T-helper 2 cell (primary cell): ENCODE measurements at places on chromosomes 4 and X.

- no peak for DNase-seq
Observed at GRCh38 chrX:148567229-148567628, 66.8 kb downstream of the AFF2 start.

DNA sequence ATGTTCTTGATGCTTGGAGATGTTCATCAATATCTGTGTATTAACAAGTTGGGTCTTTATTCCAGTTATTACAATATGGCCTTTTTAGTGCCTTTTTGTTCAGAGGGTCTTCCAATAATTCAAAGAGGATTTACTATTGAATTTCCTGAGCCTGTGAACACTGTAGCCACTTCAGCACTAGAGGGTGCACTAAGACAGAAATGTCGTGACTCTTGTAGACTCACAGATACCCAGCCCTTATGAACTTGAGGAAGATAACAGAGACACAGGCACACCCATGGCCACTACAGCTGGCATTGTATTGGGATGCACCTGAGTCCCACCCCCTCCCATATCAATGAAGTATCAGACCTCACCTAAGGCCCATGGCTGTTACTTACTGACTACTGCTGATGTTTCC is 54.4 kb upstream of the ACTRT1 start:
- no peak for DNase-seq

GRCh38 chrX:10506781-10507180 is 113.6 kb downstream of the MID1 start:
- no peak for DNase-seq

- no peak for DNase-seq
Observed at GRCh38 chr4:83261307-83261706, 23.3 kb downstream of the COQ2 start.

DNA sequence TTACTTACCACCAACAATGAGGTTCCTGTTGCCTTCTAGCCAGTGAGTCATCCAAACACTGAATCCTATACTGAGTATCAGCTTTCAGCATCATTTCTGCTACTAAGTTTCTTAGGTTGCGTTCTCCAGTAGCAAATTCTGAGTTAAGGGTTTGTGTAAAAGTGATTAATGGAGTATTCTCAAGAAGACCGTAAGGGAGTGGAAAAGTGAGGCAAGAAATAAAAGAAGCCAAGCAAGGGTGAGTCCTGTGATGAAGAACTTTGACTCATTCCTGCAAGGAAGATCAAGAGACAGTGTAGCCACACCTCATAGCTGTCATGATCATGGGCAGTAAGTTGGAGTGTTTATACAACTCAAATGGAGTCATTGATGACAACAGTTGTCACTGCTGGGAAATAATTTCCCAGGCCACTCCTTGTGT is 446.2 kb downstream of the RAPGEF2 start:
- no peak for DNase-seq

GRCh38 chrX:140432346-140433175 is 72.3 kb downstream of the SOX3 start:
- no peak for DNase-seq

DNA sequence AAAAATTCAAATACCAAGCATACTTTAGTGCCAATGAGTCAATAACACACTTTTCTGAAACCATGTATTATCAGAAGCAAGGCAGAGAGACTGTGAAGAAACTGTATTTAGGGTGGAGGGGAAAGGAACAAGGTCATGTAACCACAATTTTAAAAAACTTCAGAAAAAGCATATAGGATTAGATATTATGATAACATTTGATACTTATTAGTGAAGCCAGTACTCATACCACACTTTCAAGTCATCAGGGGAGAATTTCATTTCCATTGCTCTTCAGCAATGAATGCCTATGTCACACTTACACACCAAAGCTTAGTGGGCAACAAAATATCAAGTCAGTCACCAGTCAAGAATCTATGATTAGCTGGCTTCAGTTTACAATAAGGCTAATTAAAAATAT is 602.2 kb downstream of the IL15 start:
- no peak for DNase-seq

- no peak for DNase-seq
Observed at GRCh38 chr4:146095860-146096259, 79.7 kb upstream of the LSM6 start.

GRCh38 chr4:148431401-148431800 is 10.8 kb downstream of the NR3C2 start:
- DNase-seq, result no peak

GRCh38 chr4:48290146-48290772 is 20.6 kb upstream of the TEC start:
- no peak for DNase-seq

- no peak for DNase-seq
Observed at GRCh38 chr4:139988863-139989765, 164.9 kb downstream of the MAML3 start.

DNA sequence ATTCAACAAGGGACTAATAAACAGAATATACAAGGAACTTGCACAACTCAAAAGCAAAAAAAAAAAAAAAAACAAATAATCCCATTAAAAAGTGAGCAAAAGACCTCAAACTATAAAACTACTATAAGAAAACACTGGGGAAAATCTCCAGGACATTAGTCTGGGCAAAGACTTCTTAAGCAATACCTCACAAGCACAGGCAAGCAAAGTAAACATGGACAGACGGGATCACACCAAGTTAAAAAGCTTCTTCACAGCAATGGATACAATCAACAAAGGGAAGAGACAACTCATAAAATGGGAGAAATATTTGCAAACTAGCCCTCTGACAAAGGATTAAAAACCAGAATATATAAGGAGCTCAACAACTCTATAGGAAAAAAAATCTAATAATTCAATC is 17.1 kb upstream of the BMP15 start:
- no peak for DNase-seq

GRCh38 chr4:169723207-169723965 is 34.4 kb downstream of the HPF1 start:
- DNase-seq, result peak; percentile 45

DNA sequence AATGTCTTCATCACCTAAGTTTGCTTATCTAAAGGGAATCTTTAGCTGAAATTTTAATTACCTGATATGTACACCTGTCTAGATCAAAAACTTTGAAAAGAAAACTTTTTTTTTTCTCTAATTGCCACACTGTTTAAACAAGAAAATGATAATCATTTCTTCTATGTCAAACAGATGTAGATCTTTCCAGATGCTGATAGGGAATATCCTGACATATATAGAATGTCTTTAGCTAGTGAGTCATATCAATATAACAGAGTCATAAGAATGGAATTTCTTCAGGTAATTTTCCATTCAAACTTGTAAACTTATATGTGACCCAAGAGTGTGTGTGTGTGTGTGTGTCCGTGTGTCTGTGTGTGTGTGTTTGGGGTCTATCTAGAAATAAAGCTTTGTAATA is 271.9 kb downstream of the GPM6A start:
- DNase-seq, result no peak

DNA sequence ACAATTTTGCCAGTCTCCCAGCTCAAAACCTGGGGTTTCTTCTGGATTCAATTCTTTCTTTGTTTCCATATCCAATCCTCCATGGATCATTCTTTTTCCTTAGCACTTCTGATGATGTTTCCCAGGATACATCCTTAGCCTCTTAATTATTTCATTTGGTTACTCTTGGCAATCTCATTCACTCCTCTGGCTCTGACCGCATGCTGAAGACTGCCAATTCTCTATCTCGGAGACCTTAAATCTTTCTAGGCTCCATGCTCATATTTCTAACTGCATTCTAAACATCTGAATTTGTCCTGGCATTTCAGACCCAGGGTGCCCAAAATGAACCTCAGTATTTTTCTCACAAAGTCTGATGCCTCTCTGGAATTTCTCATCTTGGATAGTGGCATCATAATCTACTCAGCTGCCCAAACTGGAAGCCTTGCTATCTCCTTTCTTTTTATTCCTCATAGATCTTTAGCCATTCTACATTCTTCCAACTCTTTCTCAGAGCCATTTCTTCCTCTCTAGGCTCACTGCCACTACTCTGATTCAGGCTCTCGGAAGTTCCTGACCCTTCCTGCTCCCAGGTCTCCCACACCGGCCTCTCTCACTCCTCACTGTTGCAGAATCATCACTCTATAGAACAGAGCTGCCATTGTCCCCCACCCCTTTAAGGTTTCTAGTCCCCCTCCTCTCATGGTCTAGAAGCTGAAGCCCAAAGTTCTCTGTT is 290.2 kb downstream of the CAMK2D start:
- DNase-seq, result no peak

- no peak for DNase-seq
Observed at GRCh38 chr4:57023104-57023503, 44.4 kb downstream of the POLR2B start.

DNA sequence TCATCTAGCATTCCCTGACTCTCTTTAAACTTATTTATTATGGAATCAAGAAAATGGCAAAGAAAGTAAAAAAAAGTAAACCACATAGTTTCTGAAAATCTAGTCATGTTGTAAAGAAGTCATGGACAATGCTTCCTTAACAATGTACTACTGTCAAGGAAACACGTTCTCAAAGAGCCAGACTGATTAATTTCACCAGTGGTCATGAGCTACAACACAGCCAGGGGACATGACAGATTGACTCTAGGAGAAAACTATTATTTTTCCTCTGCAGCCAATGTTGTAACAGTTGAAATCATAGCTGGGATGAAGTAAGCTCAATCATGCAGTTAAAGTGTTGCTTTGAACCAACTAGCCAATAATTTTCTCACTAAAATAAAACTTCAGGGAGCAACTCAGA is 109.2 kb downstream of the MAPK10 start:
- no peak for DNase-seq

GRCh38 chr4:83267121-83267829 is 17.3 kb downstream of the COQ2 start:
- DNase-seq, result no peak

- DNase-seq, result no peak
Observed at GRCh38 chrX:143363419-143363818, 153.9 kb downstream of the SPANXN3 start.

DNA sequence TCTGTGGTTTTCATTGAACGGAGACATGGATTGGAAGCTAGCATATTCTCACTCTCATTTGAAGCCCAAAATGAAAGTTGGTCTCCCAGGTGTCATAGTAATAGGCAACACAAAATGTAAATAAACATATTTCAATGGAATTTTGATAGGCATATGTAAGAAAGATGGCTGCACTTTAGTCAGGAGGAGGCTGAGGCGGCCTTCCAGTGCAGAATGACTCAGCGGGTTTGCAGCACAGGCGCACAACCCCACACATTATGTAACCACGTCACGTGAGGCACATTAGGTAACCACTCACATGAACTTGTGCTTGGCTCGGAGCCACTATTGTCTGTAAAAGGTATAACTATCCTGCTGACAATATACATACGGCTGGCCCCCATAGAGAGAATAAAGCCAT is 381.7 kb downstream of the GPAT3 start:
- DNase-seq, result peak; percentile 3

- DNase-seq, result no peak
Observed at GRCh38 chr4:174012135-174012885, 271.2 kb downstream of the FBXO8 start.

DNA sequence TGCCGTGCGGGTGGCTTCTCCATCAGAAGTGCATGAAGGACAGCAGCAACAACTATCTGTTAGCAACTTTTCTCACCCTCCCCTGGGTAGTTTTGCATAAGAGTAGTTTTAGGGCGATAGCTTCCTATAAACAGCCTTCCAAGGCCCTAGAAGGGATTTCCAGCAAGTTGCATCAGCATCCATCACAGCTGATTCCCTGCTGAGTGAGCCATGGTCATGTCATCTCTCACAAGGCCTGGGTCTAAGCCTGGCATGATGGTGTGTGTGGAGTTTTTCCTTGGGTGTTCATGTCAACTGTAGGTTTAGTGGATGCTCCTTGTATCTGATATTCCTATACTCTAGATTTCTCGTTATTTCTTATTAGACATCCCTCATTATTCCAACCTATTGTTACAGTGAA is 2324.7 kb upstream of the AGA start:
- no peak for DNase-seq

DNA sequence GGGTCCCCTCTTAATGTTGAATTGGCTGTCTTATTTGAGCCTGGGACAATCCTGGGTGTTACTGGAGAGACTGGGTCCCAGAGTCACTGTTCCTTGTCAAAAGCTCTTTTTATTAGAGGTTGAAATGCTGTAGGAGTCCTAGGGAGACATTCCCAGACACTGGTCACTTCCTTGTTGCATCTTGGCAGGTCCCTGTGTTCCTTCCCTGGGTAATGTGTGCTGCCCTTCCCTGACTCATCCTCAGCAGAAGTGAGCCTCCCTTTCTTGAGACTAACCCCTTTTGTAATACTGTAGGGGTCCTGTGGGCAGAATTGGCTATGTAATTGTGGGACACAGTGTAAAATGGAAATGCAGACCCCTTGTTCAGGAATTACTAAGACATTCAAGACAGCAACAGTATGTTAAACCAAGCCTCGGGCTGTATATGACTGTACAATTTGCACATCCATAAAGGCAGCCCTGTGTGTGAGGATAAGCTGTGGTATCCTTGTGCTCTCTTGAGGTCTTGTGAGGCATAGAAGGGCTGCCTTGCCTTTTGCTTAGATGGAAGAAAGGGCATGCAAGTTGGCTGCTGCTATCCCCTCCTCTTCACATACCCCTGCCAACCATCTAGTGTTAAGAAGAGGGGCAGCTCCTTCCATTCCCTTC is 53.5 kb downstream of the DCLK2 start:
- DNase-seq, result no peak

DNA sequence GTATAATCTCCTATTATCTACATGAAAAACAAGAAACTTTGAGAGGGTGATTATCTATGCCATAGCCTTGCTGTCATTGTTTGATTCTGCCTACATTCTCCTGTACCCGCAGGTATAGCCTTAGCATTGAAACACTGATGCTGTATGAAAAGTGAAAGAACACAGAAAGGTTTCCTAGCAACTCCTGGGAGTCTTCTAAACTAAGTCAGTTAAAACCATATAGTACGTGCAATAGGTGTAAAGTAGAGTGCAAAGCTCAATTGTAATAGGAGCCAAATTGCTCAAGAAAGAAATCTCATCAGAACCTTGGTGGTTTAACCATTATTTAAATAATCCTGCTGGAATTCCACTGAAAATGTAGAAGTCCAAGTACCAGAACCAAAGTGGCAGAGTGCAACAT is 489.7 kb downstream of the PCDH10 start:
- DNase-seq, result no peak

DNA sequence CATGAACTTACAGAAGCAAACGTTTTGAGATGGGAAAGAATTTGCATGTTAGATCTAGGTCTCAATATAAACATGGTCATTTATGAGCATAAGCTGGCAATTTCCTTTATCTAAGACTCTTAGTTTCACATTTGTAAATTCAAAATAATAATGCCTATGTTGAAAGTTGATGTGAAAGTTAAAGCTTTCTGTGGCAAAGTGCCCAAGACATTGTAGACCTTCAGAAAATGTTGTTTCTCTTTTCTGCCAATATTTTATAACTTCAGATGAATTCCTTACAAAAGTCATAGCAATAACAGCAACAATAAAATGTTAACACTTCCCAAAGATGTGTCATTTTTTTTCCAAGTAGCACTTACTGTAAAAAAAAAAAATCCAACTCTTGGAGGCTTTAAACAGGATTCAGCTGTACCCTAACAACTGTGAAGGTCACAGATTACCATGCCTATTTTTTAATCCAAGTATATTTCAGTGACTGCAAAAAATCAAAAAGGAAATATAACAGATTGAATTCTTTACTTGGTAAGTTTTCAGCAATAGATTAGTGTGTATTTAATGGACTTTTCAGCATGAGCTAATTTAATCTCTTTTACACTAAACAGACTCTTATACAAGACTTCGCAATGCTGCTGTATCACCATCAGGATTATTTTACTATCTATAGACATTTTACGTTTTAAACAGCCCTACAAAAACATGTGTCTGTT is 206.5 kb upstream of the PDE5A start:
- DNase-seq, result no peak
